ENCODE measurements at places on chromosomes 5 and 9.

- DNase-seq: no peak
These were observed 286.9 kb downstream of the GADD45G start for GRCh38 chr9:89891591-89892304.

DNA sequence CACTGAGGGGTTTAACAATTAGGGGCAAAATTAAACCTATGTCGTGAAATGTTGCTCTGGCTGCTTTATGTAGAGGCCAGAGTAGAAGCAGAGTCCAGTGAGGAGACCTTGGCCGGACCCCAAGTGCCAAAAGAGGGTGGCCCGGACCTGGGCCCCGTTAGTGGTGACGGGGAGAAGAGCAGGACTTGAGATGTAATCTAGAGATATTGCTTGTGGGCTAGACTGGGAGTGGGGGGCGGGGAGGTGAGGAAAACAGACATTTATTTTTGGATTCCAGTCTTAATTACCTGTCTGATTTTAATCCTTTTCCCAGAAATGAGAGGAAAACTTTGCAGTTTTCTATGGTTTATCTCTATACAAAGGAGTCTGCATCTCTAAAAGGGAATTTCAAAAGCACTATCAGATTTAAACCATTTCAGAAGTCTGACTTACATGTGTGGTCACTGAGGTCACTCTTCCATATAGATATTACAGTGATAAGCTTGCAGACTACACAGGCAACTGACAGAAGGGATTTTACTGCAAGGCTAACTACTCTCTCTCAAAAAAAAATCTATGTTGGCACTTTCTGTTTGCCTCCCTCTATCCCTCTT is 108.1 kb downstream of the MED27 start:
- no peak for DNase-seq

- DNase-seq: no peak
These were observed 344.0 kb downstream of the PTPRD start for GRCh38 chr9:10268531-10269485.

DNA sequence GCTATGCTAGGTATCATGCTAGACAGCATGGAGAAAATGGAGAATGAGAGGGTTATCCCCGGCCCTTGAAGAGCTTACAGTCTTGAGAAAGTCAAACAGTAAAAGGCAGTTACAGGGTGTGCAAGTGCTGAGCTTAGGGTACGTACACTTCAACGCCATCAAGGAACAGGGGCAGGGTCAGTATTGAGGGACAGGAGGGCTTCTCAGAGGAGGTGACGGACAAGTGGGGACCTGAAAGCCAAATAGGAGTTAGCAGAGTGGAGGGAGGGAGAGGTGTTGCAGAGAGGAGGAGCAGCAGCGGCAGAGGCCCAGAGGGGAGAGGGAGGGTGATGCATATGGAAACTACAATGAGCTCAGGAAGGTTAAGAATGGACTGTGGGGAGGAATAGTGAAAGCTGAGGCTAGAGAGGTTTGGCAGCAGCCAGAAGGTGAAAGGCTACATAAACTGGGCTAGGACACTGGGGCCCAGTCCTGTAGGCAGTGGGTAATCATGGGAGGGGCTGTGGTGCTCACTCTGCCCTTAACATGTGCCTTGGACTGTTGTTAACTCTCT is 88.0 kb downstream of the NRG2 start:
- no peak for DNase-seq

- no peak for DNase-seq
These were observed 93.4 kb upstream of the IRX4 start for GRCh38 chr5:1975898-1976765.

DNA sequence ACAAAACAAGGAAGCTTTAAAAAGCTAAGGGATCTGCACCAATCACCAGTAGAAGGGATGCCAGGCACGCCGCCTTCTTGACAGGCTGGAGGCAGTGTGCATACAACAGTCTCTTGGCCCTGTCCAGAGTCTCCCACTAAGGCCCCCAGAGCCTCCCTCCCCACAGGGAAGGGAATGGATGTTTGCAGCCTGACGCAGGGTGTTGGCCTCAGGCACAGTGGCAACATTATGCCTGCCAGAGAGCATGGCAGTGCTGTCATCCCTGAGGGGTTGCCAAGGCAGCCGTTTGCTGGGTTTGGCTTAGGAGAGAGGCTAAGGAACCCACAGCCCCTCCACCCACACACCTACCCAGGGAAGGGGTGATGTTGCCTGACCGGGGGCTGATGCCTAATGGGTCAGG is 4.8 kb downstream of the HBEGF start:
- DNase-seq: no peak

GRCh38 chr5:88769165-88769564 is 113.8 kb downstream of the MEF2C start:
- no peak for DNase-seq

GRCh38 chr9:98602839-98603500 is 105.8 kb downstream of the GABBR2 start:
- no peak for DNase-seq

- DNase-seq: no peak
These were observed 60.9 kb upstream of the CHD1 start for GRCh38 chr5:98989727-98990126.

Data from activated CD4-positive, CD25-positive, alpha-beta regulatory T cell (primary cell).